NCI-H524 (cell line): ENCODE measurements at places on chromosomes 16 and 17.

DNA sequence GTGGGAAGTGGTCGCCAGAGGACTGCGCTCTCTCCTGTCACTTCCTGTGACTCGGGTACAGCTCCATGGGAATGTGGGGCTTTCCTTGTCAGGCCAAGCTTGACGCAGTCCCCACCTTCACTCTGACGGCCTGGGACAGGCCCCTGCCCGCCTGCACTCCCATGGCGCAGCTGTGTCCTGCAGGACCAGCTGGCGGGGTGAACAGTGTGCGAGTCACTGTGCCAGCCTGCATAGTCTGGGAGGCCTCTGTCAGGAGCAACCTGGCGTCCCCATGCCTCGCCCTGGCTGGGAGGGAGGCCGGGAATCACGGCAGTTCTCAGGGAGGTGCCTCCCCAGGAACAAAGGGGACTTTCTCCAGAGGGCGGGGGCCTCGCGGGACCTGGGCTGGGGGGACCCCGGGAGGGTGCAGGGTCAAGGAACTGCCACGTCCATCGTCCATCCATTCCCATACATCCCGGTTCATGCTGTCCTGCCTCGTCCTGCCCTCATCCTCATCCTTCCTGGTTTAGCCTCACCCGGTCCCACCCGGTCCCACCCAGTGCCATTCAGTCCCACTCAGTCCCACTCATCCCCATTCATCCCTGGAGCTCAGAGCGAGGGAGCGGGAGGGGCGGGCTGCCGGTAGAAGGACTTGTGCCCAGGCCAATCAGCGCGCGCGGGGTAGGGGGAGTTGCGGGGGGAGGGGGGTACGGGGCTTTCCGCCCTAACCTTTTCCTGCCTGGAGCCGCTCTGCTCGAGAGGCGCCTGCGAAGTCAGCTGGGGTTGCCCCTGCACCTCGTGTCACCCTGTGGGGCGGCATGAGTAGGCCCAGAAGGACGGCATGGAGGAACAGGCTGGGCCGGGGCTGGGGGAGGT, 13.4 kb downstream of the FLYWCH1 start:
- DNase-seq = no peak

GRCh38 chr17:16435925-16436886, 20.8 kb downstream of the TRPV2 start:
- DNase-seq = no peak

DNA sequence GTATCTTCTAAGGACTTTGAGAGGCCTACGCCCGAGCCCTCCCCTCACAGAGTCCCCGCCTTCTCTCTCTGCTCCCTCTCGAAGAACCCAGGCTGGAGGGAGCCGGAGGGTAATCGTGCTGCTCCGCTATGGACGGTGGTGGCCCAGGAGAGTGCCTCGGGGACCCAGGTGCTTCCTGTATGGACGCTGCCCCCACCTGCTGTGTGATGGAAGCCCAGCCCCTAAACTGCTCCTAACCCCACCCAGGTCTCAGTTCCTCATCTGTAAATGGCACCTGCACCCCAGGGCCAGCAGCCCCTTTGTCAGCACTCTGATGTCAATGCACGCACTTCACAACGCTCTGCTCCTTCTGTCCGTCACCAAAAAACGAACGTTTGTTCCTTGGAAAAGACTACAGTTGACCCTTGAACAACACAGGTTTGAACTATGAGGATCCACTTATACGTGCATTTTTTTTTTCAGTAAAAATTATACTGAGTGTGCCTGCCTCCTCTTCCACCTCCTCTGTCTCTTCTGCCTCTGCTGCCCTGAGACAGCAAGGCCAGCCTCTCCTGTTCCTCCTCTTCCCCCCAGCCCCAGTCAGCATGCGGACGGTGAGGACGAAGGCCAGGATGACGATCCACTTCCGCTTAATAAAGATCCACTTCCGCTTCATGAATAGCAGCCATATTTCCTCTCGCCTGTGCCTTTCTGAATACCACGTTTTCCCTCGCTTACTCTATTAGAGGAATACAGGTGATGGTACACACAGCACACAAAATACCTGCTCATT, 118.3 kb downstream of the BANP start:
- DNase-seq = no peak

- DNase-seq = no peak
Observed at GRCh38 chr16:64545768-64546167, 576.1 kb downstream of the CDH11 start.

DNA sequence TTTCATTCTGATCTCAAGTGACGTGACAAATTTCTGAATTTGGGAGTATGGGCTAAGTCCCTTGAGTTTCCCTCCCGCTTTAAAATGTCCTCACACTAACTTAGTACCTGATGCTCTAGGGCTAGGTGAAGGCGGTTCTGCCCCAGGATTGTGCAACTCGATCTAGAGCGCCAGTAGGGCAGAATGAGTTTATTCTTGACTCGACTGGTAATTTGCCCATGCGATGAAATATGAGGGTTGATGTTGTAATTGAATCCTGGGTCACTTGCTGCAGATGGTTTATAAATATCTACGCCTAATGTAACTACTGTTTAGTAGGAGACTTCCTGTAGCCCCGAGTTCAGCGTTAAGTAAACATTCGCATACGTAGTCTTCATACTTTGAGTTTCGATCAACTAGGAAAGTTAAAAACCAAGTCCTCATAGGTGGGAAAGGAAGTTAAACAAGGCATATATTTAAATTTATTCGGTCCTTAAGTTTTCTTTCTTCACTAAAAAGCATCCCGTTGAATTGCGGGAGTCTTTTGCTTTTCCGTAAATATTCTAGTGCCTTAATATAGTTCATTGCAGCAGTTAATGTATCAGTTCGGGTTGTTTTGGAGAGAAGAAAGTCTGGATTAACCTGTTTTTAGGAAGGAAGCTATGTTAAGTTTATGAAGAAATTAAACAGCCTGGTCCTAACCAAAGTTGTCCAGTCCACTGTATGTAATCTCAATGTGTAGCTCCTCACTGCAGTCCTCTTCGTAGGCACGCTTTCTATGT, 1.6 kb downstream of the CTCF start:
- DNase-seq = no peak

DNA sequence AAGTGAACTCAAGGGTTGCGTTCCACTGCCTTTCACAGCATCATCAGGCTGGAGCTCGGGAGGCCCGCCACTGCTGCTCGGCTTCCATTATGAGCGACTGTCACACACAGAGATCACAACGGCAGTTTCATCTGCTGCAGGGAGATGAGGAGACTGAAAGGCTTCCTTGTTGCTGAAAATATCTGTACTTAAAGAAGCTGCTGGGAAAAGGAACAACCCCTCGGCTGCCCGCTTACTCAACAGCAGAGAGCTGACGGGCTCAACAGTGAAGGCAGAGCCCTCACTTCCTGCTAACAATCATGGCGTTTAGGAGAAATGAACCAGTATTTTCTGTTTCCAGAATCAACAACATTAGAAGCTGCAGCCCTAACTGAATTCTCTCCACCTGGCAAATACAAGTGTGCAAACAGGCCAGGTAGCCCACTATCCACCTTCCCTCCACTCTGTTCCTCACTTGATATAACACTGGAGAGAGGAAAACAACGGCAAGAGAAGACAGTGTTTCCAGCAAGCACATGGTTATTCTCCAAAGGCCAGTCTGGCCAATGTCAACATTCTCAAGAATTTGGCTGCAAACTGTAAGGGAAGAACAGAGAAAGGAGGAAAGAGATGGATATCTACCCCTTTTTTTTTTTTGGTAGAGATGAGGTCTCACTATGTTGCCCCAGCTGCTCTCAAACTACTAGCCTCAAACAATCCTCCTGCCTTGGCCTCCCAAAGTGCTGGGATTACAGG, 33.7 kb downstream of the MBTPS1 start:
- DNase-seq = no peak

GRCh38 chr16:85274501-85274900, 162.2 kb upstream of the CIBAR2 start:
- no peak for DNase-seq

GRCh38 chr16:48522041-48522440, 87.9 kb downstream of the N4BP1 start:
- DNase-seq = no peak

DNA sequence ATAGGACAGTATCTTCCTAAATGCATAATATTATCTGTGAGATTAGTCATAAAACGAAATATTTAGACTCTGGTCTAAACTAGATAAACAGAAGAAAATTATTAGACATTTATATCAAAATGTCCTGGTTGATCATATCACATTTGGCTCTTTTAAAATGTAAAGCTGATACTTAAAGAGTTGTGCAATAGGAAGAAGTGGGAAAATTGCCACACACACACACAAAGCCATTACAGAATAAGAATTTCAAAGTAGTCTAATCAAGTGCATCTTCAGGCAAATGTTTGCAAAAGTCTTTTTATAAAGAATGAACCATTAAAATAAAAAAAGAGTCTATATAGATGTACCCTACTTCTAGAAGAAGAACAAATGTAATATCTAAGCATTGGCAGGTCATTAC, 301.7 kb downstream of the KIF2B start:
- DNase-seq = no peak

GRCh38 chr17:76736349-76737081, 616 bp downstream of the SRSF2 start:
- peak; percentile 31 for DNase-seq

- no peak for DNase-seq
Observed at GRCh38 chr17:7580604-7581575, 1.5 kb downstream of the CD68 start.

DNA sequence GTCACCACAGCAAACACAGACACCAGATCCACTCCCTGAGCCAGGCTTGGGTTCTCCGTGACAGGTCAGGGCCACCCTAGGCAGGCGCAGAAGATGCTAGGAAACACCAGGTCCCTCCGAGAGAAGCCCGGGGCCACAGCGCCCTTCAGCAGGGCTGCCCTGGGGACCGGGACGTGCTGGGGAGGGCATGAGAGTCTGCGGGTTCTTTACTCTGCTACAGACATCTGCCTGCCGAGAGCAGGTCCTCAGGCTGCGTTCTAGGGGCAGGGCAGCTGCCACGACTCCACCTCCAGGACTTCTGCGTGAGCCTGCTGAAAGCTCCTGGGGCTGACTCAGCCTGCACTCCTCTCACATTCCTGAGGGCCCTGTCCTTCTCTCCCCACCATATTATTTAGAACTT, 11.4 kb downstream of the MYLK3 start:
- DNase-seq = no peak

DNA sequence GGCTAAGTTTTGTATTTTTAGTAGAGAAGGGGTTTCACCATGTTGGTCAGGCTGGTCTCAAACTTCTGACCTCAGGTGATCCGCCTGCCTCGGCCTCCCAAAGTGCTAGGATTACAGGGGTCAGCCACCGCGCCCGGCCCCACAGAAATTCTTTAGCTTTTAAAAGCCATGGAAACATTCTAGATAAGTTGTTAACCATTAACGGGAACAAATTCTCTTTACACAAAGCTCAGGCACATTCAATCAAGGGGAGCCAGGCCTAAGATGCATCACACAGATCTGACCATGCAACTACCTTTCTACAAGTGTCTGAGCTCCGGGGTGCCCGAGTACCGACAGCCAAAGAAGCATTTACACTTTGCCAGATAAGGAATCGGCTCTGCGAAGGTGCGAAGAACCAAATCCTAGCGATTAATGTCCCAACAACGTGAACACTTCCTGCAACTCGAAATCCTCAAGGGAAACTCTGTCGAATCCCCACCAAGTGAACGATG, 1.0 kb downstream of the EMC8 start:
- DNase-seq = no peak

DNA sequence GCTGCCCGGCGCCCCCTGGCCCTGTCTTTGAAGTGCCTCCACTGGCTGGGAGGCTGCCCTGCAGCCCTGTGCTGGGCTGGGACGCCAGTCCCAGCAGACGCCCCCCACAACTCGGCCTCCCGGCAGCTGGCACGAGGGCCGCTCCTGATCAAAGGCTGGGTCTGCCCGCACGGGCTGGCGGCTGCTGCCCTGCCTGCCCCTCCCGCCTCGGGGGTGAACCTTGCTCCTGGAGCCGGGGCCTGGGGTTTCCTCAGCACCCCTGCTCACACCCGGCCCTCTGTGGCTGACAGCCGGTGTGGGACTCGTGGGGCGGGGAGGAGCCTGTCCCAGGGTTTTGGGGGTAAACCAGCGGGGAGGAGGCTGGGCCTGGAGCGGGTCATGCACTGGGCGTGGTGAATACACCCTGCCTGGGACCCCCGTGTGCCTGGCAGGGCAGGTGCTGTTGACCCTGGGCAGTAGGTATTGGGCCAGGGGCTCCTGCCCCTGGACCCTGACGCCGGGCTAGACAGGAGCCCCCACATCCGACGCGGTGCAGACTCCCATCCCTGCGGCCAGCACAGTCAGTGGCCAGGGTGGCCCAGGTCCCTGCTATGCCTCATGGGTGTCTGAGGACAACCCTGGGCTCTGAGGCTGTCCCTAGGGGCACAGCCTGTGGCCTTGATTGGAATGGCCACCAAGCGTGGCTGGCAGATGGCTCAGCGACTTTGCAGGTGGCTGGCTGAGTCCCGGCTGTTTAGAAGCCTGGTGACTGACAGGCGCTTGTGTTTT, 21.7 kb downstream of the CENPX start:
- DNase-seq = peak; percentile 96

- DNase-seq = no peak
Observed at GRCh38 chr17:7774055-7774521, 56.5 kb downstream of the DNAH2 start.

DNA sequence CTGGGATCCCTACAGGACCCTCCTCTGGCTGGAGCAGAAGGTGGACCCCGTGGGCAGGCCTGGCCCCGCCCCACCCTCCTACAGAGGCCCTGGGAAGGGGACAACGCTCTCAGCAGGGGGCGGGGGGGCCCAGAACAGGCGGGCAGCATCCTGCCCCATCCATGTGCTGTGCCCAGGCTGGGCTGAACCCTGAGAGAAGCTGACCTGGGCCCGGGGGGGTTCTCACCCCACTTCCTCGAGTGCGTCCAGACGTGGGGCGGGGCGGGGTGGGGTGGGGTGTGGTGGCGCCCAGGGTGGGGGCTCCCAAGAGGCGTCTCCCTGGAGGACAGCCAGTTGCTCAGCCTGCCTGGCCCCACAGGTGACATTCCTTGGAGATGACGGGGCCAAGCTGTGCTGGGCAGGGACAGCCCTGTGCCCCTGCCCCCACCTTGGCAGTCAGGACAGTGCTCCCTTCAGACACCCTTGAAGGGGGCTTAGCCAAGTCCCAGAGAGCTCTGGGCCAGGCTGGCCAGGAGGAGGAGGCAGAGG, 390 bp upstream of the UNC13D start:
- DNase-seq = no peak

DNA sequence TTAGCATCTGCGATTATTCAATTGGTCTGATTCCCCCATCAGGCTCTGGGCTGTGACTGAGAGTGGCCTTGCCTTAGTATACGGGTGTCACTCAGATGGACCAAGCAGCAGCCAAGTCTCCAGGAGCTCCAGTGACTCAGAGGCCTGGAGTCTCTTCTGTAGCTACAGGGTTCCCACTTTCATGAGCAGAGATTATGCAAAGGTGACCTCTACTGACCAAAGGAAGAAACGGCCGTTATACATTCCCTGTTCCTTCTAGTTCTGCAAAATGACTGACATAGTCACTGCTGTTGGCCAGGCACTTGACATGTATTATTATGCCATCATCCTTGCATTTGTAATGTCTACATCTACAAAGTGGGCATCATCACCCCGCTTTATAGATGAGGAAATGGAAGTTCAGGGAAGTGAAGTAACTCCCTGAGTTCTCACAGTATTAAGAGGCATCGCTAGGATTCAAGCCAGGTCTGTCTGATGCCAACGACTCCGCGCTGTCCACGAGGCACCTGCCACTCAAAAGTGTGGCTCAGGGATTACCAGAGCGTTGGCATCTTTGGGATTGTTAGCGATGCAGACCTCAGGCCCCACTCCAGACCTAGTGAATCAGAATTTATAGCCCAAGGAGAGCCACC, 23.3 kb downstream of the SLC38A7 start:
- peak; percentile 86 for DNase-seq

GRCh38 chr16:72924927-72925630, 122.8 kb downstream of the ZFHX3 start:
- no peak for DNase-seq
